ENCODE measurements at places on chromosomes 6 and 20. TPM values are rescaled to one million over a fixed set of nuclear protein-coding genes. Genes with fewer than 3 reads are reported as not detected.

Gene IMPG1
- not detected for total RNA-seq

Gene CCDC167
- total RNA-seq = 22.0 TPM

Gene FAXC
- total RNA-seq = 1.8 TPM

Gene MRPL14
- 60.1 TPM for total RNA-seq

Gene NFATC2
- total RNA-seq = 0.57 TPM

Gene RFX6
- total RNA-seq = not detected

- DNase-seq = no peak
Observed at GRCh38 chr6:62652692-62653328, 366.8 kb upstream of the KHDRBS2 start.

DNA sequence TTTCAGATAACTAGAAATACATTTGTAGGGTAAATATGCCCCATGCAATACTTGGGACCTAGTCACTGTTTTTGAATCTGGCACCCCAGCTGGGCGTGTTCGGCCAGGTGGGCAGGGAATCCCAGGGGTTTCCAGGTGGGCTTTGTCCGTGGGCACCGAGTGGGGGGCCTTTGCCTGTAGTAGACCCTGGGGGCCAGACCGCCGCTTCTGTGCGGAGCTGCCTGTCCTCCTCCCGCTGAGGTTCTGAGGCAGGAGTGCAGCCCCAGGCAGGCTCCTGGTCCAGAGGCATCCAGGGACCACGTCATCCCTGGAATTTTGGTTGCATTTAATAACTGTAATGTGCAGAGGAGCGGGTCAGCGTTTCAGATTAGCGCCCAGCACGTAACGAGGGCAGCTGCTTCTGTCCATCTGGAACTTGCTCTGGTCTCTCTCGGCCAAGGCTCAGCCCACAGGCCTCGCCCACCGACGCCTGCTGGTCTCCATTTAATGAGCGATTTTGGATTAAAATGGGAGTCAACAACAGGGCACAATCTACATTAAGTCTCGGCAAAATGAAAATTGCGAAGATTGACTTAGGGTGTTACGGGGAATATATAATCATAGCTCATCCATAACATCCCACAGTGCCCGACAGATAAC, 12.8 kb downstream of the BHLHE23 start:
- DNase-seq = no peak

- DNase-seq = no peak
Observed at GRCh38 chr6:152049502-152049901, 242.0 kb downstream of the ESR1 start.

- no peak for DNase-seq
Observed at GRCh38 chr6:37594895-37595294, 95.2 kb upstream of the CCDC167 start.

DNA sequence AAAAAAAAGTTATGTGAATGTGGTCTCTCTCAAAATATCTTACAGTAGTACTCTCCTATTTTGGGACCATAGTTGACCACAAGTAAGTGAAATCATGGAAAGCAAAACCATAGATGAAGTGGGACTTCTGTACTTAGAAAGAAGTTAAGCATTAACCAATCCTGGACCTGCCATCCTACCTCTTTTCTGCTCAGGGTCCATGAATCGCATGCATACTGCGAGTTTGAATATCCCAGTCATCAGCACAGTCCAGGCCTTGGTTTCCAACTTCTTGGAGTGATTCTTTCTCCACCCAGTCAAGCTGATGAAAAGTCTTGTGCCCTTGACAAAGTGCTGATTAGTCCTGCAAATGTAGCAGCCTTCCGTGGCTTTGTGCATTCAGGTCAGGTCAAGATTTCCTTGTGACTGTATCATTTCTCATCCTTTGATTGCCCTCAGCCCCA, 46.0 kb downstream of the RNF217 start:
- peak; percentile 28 for DNase-seq

GRCh38 chr6:24537771-24538385, 43.1 kb downstream of the ALDH5A1 start:
- DNase-seq = peak; percentile 5

DNA sequence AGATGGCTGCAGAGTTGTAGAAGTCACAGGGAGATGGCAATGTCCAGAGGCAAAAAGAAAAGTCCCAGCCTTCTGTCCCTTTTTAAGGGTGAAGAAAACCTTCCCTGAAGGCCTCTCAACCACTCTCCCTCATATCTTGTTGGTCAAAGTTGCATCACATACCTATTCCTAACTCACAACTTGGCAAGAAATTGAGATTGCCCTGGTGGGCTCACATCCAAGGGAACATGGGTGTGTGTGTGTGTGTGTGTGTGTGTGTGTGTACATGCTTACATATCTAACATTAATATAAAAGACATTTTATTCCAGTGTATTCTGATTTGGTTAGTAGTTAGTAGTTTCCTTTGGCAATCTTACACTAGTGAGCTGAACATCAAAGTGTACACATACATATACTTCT, 144.3 kb upstream of the SALL4 start:
- DNase-seq = no peak

GRCh38 chr6:170211404-170212025, 79.4 kb downstream of the DLL1 start:
- no peak for DNase-seq

DNA sequence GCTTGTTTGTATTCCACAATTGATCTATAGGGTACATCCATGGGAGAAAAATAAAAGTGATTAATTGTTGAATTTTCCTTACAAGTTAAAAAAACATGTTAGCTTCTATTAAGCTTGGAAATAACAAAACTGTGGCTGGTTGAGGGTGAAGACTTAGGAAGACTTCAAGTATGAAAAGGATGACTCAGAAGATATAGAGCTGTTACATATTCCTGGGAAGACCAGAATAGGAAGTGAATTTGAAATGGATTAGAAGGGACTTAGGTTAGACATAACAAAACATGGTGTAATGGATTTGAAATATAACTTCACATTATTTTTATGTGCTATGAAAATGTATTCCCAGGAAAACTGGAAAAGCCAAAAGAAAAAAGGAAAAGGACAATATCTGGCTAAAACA, 732.2 kb downstream of the HDGFL1 start:
- no peak for DNase-seq

GRCh38 chr20:11217326-11218172, 543.8 kb upstream of the JAG1 start:
- no peak for DNase-seq

- DNase-seq = peak; percentile 44
Observed at GRCh38 chr6:16669227-16669626, 92.0 kb downstream of the ATXN1 start.

DNA sequence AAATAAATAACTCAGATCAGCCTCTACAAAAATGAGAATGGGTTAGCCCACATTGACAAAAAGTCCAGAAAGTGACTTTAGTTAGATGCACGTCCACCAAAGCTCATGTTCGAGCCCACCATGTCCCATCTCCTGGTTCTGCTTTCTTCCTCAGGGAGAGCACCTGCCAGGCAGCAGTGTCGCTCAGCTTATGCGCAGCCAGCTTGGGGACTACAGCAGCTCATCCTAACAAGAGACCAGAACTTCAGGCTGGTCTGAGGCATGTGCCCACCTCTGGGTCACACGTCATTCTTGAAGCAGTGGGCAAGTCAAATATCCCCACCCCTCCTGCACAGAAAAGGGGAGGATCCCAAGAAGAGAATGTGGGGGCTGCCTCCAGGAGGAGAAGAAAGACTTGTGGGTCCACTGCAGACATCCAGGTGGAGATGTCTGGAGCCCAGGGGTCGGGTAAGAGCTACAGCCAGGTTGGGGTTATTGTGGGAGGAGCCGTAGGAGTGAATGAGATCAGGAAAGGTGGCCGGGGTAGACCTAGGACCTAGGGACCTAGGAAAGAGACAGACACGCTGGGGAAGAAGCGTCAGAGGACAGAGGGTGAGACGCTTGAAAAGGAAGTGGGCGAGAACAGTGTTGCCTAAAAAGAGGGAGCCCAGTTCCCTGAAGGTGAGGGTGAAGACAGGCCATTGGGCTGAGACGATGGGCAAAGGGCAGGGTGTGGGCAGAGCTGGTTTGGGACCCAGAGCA, 52.5 kb downstream of the SSR1 start:
- DNase-seq = no peak

DNA sequence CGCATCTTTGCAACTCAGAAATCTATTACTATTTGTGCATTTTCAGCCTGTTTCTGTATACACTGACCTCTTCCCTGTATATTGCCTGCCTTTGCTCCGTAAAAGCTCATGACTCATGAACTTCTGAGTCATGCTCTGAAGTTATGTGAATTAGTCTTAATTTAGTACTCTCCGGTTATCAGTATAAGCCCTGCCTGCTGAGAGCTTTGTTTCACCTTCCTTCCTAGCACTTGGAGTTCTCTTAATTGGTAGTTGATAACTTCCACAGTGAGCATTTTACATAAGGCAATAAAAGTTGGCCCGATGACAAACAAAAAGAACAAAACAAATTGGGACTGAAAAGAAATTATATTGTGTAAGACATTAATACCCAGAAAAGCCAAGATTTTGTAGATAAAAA, 231.4 kb downstream of the GJA1 start:
- peak; percentile 76 for DNase-seq

DNA sequence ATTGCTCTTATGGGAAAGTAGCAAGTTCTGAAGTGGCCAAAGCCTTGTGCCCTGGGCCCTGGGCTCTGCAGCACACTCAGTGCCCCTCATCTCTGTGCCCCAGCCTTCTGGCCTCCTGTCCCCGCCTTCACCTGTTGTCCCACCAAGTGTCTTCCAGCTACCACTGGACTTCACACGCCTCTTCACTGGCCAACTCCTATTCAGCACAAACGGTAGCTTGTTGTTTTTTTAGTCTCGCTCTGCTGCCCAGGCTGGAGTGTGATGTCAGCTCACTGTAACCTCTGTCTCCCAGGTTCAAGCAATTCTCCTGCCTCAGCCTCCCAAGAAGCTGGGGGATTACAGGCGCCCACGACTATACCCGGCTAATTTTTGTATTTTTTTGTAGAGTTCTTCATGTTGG, 4.8 kb downstream of the CCHCR1 start:
- DNase-seq = no peak

DNA sequence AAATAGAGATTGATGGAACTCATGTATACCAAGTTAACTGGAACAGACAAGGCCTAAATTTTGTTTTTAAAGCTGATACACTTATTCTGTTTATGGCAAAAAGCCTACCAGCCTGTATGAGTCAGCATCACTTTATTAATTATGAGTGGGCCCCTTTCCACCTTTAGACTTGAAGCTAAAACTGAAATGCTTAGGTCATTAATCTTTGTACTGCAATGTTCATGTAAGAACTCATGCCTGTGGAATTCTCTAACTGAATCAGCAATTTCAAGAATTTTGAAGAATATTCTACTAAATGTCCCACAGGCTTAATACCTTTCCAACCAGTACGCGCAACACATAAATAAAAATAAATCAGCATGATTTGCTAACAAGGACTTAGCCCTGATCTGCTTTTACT, 140.2 kb upstream of the PHACTR1 start:
- peak; percentile 55 for DNase-seq

DNA sequence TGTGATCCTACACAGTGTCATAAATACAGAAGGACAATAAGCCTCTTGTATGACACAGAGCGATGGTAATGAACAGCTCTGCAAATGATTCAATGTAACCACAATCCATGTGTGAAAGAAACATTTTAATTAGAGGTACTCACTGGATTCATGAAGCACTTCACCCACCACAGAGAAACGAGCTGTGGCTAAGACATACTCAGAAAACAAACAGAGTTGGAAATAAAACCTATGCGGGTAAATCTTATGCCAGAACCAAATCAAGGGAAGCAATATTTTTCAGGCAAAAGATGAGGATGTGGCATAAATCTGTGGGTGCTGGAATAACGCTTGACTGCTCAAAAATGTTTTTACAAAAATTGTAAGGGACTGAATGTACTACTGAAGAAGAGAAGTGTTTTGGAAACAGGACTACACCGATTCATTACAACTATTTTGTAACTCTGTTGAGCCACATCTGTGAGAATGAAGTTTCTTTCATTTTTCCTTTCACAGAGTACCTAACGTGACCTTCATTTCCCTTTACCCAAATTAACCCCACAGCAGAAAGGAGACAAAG, 112.1 kb downstream of the WDR27 start:
- peak; percentile 18 for DNase-seq

GRCh38 chr20:41371371-41371770, 4.8 kb upstream of the EMILIN3 start:
- no peak for DNase-seq

- DNase-seq = peak; percentile 12
Observed at GRCh38 chr6:142537612-142538478, 236.0 kb downstream of the ADGRG6 start.

DNA sequence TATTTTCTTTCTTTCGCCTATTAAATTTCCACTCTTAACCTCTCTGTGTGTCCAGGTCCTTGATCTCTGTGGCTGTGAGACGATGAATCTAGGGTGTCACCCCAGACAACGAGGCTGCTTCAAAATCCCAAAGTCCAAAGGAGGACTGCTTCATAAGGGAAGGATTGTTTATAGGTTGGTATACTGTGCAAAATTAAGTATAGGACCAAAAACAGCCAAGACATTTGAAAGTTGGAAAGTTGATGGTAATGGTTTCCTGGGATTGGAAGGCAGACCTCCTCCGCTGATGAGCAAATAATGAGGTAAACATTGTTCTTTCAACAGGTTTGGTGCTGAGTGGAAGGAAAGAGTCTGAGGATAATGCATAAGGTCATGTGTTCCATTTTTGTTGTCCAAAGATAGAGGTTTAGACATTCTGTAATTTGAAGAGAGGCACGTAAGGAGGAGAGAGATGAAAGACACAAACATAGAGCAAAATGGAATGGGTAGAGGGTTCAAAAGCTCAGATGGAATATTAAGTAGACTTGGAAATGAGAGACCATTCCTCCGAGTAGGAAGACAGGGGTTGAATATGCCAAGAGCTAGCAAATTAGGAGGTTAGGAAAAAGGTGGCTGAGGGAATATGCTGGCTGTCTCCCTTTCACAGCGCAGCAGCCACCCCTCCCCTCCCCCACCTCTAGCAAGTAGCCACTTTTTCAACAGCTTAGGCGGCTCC, 24.8 kb downstream of the ZNF311 start:
- no peak for DNase-seq
